ENCODE measurements at places on chromosomes 5 and 9.

- DNase-seq = no peak
These were observed 1359.8 kb upstream of the CDH9 start for GRCh38 chr5:28398185-28398584.

DNA sequence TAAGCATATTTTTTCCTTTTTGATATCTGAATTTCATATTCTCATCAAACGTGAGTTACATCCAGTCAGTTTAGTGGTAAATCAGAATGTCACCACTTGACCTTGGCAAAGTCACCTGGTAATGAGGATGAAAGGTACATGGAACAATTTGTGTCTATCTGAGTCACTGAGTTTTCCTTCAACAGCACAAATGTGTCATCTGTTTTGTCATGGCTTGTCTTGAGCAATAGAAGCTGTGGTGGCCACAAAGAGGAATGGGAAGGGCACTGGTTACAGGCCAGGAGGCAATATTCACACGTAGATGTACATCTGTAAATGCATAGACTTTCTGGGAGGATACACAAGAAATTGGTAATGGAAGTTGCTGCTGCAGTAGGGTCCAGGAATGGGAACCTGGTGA is 8.4 kb upstream of the ZNF474 start:
- DNase-seq = no peak

- DNase-seq = no peak
These were observed 135.6 kb upstream of the SMARCA2 start for GRCh38 chr9:1879501-1879900.

DNA sequence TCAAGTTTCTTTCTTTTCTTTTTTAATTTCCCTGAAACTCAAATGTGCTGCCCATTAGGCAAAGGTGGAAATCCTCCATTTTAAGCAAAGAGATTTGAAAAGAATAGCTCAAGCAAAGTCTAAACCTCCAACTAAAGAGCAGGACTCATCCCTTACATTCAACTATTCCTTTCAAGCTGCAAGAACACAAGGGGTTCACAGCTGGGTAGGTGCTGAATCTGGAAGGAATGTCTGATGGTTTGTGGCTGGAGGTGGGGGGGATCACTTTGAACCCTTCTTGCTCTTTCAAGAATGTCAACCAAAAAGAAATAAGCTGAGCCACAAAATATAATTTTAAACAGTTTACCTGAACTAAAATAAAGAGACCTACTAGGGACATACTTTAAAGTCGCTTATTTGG is 375.7 kb upstream of the CDH10 start:
- no peak for DNase-seq

- no peak for DNase-seq
These were observed 262.5 kb downstream of the NFIB start for GRCh38 chr9:14051419-14051818.

- DNase-seq = no peak
These were observed 298.4 kb upstream of the IRX4 start for GRCh38 chr5:2181149-2181548.

- DNase-seq = no peak
These were observed 416.4 kb downstream of the CSNK1G3 start for GRCh38 chr5:123928401-123928800.

DNA sequence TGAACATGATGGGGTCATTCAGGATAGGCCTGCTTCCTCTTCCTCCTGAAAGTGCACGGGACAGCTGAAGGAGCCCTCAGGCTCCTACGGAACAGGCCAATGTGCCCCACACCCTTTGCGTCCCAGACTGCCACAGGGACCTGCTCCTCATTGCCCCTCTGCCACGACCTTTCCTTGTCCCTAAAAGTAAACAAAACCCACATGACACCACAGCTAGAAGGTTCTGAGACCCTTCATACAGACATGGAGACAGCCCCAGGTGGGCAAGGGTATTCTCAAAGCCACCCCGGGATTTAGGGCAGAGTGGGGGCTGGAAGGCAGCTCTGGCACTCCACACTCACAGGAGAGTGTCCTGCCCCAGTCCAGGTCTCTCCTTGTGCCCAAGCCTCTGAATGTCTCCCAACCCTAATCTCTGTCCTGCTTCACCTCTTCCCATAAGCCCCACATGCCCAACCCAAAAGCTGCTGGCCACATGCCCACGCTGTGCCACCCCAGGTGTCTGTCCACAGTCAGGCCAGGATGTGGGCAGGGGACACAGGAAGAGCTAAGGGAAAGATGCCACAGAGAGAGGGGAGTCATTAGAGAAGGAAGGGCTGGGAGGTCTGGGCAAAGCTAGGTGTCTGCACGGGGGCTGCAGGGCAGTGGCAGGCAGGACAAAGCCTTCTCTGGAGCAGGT is 800 bp downstream of the AMBP start:
- no peak for DNase-seq

DNA sequence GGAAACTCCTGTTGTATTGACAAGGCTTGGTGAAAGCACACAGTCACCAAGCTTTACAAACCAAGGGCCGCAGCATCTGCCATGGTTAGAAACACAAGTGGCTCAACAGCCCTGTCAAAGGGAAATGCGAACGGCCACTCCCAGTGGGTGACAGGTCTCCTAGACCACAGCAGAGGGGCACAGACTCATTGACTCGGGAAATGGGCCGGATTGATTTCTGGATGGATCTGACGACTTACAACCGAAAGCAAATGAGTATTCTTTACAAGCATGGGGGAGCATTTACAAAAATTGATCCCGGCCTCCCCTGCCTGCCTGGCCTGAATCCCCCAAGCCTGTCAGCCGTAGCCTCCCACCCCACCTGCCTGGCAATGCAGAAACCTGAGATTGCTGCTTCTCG is 48.2 kb downstream of the ADAMTS2 start:
- no peak for DNase-seq

DNA sequence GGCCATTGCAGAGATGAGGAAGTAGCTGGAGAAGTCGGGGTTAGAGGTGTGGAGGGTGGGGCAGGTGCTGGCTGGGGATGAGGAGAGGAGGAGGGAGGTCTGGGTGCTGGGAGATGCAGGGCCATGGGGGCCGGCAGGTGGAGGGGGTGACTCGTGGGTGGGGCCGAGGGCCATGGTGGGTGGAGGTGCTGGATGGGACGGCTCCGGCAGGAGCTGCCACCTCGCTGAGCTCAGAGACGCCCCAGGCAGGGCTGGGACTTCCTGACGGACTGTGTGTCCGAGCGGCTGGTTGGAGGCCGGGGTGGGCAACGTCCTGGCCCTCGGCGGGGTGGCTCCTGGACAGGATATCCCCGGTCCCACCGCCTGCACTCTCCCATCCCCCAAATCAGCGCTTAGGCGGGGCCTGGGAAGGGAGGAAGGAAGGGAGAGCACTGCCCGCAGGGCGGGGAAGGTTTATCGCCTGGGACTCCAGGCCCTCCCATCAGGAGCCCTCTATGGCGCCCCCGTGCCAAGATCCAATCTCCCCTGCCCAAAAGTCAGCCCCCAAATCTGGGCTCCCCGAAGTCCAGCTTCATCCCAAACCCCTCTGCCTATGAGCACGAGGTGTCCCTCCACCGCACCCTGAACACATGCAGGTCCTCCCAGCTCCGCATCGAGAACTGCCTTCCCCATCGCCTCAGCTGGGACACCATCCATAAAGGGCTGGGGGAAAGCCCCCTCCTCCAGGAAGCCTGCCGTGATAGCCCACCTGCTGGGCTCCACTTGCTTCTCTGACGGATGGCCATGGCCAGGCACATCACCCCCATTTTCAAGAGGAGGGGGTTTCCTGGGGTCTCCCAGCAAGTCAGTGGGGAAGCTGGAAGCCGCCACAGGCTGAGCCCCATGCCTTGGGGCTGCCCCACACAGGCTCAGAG is 58.3 kb upstream of the NOTCH1 start:
- DNase-seq = no peak

GRCh38 chr5:172456076-172456722 is 1.9 kb upstream of the SH3PXD2B start:
- DNase-seq = no peak

- no peak for DNase-seq
These were observed 102.5 kb downstream of the SPATA31D1 start for GRCh38 chr9:82091100-82091499.

DNA sequence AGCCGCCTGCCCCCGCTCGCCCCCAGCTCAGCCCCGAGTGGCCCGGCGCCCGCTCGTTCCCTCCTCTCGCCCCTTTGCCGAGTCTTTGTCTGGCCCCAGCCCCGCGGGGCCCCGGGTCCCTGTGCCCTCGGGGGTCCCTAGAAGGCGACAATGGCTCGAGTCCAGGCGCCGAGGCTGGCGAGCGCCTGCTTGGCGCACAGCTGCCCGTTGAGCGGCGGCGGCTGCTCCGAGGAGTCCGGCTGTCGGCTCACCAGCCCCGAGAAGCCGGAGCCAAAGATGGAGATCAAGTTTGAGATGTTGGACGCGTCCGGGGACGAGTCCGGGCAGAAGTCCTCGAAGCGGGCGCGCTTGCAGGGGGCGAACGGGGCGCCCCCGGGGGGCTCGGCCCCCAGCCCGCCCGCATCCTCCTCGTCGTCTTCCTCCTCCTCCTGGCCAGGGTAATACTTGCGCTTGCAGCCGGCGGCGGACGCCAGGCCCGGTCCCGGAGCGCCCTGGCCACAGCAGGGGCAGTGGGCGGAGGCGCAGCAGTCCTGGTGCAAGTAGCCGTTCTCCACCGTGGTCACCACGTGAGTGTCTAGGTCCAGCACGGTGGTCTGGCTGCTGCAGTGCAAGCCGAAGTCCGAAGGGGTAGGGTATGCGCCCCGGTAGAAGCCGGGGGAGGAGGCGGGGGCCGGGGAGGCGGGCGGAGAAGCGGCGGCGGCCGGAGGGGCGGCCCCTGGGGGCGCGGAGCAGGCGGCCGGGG is 1.2 kb downstream of the IER5L start:
- DNase-seq = no peak

GRCh38 chr5:172733974-172734346 is 37.0 kb downstream of the DUSP1 start:
- no peak for DNase-seq

DNA sequence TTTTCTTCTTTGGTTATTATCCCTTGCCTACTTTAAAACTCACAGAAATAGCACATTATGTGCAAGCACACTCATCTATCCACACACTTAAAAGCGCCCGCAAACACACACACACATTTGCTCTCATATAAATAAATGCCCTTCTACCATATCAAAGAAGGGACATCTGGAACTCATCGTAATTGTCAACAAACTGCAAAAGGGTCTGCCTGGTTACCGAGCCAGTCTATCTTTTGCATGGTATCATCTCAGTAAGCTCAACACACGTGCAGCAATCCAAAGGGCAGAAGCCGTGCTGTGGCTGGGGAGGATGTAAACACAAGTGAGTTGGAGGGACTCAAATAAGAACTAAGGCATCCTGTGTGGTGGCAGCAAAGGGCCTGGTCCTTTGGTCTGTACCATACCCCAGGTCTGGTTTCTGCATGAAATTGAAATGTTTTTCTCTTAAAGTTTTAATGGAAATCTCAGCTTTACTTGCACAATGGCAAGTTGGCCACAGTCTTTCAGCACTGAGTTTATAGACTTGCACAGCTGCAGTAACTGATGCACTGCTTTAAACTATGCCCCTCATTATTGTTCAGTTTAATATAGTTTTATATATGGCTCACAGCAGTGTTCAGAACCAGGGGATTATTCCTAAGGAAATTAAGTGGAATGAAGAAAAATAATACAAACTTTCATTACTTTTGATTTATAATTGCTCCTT is 331.0 kb downstream of the ADAMTS6 start:
- DNase-seq = no peak
